ENCODE measurements at places on chromosomes 12 and 14. TPM values are rescaled to one million over a fixed set of nuclear protein-coding genes. Genes with fewer than 3 reads are reported as not detected.

DNA sequence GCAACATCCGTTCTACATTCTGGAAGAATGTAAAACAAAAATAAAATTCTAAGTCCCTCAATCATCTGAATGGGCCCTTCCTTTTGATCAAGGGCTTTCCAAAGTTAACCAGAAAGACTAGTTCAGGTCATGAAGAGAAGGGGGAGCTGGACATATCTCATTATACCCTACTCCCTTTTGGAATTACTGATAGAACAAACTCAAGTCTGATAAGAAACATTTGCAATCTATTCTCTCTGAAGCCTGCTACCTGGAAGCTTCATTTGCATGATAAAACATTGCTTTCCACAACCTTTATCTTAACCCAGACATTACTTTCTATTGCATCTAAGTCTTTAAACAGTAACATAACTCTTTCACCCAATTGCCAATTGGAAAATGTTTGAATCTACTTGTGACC lies 8.3 kb upstream of the ACSM4 start:
- DNase-seq: no peak

- peak; percentile 76 for DNase-seq
Measured at GRCh38 chr14:97379091-97379531, 581.9 kb downstream of the VRK1 start.

- DNase-seq: no peak
Measured at GRCh38 chr14:80901260-80901659, 40.3 kb downstream of the CEP128 start.

DNA sequence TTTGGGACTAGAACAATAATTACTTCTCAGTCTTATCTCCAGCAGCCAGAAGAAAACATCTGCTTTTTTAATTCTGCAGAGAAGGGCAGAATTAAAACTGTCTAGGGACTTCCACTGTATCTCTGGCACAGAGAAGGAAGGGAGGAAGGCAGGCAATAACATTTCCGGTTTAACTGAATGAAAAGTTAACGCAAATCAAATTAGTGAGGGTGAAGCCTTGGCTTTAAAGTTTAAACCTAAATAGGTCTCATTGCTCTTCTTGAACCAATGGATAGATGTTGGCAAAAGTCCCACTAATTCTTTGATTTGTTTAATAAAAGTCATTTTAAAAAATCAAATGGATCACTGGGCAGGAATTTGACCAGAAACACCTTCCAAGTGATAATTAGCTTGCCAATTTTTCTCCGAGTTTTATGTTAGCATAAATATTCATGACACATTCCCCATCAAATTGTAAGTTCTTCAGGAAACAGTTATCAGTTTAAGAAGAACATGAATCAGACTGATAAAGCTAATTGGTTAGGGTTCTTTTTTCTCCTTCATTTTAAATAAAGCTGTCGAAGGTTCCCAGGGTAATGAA lies 181.9 kb downstream of the SLC15A5 start:
- DNase-seq: no peak

SCNN1A gene
- total RNA-seq: 1.5 TPM

CELA1 gene
- total RNA-seq: not detected

P3H3 gene
- not detected for total RNA-seq
